ENCODE measurements at places on chromosomes 4 and X. TPM values are rescaled to one million over a fixed set of nuclear protein-coding genes. Genes with fewer than 3 reads are reported as not detected.

DNA sequence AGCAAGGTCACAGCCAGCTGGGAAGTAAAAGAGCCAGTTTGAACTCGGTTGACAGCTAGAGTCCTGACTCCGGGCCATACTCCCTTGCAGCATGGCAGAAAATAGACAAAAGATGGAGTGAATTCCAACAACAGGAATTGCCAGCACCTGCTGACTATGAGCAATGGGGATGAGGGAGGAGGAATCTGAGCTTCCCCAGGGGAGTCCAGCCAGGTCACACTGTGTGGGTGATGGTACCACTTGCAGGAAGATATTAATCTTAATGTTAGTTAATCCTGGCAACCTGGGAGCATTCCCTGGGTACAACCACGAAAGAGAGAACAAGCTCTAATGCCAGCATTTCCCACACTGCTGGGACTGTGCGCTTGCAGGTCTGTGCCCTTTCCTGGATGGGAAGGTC lies 48.1 kb upstream of the S100G start:
- DNase-seq: no peak

DNA sequence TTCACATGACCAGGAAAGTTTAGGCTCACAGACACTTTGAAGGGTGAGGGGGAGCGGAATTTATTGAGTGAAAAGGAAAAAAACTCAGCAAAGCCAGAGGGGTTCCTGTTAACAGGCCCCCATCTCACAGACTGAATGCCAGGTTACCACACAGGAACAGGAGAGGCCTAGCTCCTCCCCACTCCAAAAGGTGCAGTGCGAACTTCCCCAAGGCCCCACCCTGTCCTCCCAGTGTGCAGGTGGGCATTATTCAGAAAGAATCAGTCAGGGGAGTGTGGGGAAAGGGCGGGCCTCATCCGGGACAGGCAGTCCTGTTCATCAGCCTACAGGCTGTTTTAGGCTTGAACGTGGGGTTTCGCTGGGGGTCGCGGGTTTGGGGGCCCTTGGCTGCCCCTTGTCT lies 4.0 kb downstream of the OTC start:
- DNase-seq: no peak

DNA sequence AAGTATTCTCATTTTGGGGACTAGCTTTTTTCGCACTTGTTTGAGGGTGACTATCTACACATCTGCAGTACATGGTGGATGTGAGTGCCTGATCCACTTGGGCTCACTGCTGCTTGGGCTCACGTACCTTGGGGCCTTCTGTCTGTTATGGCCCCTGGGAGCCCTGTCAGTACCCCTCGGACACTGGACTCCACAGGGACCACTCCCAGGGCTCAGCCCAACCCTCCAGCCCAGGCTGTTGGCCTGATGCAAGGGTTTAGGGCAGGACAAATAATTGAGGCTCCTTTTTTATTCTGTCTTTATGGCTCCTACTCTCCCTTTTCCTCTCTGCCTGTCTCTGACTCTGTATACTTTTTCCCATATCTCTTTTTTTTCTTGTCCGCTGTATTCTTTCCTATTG lies 32.7 kb upstream of the MSN start:
- DNase-seq: no peak

Gene GPC4
- 15.6 TPM for total RNA-seq

DNA sequence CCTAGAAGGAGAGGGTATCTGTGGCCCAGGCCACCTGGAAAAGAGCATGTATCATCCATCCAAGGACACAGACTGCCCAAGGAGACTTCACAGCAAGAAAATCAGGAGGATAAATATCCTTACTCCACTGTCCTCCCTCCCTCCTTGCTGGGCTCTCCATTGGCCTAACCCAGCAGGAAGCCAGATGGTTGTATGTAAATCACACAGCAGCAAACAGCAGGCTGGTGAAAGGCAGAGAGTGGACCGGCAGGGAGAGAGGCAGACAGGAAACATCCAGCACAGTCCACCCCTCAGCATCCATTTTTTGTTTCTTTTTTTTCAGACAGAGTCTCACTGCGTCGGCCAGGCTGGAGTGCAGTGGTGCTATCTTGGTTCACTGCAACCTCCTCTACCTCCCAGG lies 17.5 kb downstream of the TXK start:
- no peak for DNase-seq

- no peak for DNase-seq
Observed at GRCh38 chr4:17203797-17204196, 305.4 kb upstream of the LDB2 start.

Gene FAM200B
- total RNA-seq: 22.8 TPM

- DNase-seq: no peak
Observed at GRCh38 chr4:112182604-112183003, 37.4 kb downstream of the FAM241A start.

DNA sequence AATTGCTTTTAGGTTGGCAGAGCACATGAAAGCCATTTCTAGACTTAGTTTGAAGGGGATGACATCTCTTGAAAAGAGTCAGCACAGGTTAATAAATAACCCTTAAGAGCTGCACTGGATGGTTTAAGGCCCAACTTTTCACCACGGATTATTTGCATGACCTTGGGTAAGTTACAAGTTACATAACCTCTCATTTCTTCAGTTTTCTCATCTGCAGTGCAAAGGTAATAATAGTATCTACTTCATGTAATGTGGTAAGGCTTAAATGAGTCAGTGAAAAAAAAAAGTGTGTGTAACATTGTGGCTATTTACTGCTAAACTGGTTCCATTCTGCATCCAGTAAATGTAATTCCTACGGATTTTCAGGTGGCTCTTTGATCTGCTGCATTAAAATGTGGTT lies 715.8 kb downstream of the CCSER1 start:
- no peak for DNase-seq

- DNase-seq: no peak
Observed at GRCh38 chrX:10855845-10856244, 235.5 kb upstream of the MID1 start.

GRCh38 chr4:16264798-16265197 lies 38.5 kb upstream of the TAPT1 start:
- no peak for DNase-seq

DNA sequence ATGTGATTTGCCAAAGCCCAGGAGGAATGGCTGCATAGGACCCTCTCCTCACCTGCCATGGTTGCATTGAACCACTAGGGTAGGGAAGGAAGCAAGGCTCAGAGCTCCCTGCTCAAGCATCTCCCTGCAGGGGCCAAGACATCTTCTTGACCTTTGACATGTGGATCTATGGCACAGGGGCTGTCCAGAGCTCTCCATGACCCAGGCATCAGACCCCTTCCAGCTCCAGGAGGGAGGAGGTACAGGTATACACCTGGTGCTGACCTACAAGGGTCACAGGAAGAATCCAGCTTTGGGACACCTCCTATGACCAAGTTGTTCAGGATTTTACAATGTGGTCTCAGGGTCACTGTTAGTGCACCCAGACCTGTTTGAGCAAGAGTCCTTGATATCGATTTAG lies 23.2 kb upstream of the ASMTL start:
- DNase-seq: no peak

- DNase-seq: no peak
Observed at GRCh38 chr4:130186931-130187330, 1091.0 kb downstream of the C4orf33 start.

Gene GPR143
- 16.8 TPM for total RNA-seq

Gene SH2D1A
- not detected for total RNA-seq

DNA sequence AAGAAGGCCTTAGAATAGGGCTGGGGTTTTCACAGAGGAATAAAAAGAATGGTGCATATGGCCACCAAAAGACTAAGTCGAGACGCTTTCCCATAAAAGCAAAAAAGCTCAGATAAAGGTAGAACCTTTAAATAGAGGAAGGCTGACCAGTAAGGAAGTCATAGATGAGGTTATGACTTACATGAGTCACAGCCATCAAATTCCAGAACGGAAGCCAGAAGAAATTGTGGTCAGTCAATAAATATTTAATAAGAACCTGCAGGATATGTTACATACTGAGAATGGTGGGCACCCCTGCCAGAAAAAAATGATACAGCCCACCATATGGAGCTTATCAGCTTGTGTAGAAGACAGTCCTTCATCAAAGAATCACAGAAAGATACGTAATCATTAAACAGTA lies 120.1 kb downstream of the MANBA start:
- DNase-seq: no peak

DNA sequence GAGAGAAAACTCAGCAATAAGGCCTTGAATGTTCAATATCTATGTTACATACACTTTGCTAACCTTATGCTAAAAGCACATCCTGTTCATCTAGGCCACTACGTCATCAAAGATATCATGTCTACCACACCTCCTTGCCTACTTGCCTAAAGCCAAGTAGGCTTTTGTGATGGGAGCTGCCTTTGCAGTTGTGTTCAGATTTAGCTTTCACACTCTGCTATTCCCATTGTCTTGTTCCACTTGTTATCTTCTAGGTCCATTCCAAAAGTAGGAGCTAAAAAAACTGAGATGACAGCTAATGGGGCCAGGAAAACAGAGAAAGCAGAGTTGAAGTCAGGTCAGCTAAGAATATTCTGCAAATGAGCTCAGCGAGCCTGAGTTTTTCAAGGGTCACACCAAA lies 153.6 kb upstream of the EDNRA start:
- DNase-seq: no peak

DNA sequence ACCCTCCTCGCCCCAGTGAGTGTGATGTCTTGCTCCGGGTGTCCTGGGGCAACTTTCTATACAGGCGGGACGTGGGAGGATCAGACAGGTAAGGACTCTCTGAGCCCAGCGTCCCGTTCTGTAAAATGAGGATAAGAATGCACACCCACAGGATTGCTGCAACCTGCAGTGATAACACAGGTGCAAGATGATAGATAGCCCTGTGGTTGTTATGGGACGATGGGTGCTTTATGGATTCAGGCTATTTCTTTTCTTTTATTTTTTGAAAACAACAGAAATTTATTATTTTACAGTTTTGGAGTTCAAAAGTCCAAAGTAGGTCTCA lies 28.6 kb downstream of the BEX3 start:
- DNase-seq: no peak

GRCh38 chr4:124070688-124071484 lies 641.6 kb downstream of the ANKRD50 start:
- DNase-seq: no peak

DNA sequence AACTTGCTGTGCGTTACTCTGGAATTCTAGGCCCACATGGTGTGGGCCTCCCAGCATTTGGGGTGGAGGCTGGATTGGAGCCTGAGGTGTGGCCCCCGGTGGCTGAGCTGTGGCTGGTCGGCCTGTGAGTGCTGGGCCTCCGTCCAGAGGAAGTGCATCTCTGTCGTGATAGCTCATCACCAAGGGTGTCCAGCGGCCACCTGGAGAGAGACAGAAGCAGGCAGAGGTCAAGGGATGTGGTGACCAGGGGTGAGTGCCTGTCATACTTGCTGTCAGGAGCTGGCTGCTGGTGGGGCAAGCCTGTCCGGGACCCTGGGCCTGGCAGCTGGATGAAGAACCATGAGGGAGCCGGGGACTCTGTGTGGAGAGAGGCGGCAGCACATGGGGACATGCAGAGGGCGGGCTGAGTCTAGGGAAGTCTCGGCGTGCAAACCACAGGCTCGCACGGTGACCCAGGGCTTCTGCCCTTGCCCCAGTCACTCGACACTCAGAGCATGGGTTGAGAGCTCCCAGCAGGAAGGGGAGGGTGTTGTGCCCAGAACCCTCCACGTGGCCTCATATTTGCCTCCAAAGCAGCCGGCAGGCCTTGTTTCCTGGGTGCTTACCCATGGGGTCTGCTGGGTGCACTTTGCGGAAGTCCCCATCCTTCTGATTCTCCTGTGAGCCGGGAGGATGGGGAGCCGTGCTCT lies 6.2 kb downstream of the SORCS2 start:
- no peak for DNase-seq

DNA sequence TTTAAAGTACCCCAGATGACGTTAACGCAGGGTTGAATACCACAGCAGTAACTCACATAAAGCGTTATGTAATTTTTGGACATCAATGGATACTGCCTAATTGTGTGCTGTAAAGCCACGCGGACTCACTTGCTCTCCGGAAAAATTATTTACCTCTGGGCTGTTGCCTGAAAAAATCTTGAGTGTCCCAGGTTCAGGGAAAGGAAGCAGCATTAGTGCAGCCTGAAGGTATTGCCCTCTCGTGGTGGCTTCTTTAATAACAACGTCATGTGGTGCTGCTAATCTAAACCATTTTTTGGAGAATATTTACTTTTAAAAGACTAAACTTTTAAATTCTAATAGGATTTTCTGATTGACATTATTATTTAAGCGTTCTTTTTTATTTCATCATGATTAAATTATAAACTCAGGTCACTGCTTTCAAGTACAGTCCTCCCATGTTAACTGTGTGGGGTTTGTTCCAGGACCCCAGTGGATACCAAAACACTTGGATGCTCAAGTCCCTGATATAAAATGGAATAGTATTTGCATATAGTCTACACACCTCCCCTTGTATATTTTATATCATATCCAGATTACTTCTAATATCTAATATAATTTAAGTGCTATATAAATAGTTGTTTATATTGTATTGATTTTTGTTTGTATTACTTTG lies 384.8 kb downstream of the FAM133A start:
- peak; percentile 20 for DNase-seq

Gene OPRPN
- not detected for total RNA-seq

Gene FGFR3
- 1.0 TPM for total RNA-seq

Gene DCAF12L2
- total RNA-seq: 1.0 TPM

GRCh38 chr4:125316401-125316790 lies 1.6 kb downstream of the FAT4 start:
- peak; percentile 25 for DNase-seq

DNA sequence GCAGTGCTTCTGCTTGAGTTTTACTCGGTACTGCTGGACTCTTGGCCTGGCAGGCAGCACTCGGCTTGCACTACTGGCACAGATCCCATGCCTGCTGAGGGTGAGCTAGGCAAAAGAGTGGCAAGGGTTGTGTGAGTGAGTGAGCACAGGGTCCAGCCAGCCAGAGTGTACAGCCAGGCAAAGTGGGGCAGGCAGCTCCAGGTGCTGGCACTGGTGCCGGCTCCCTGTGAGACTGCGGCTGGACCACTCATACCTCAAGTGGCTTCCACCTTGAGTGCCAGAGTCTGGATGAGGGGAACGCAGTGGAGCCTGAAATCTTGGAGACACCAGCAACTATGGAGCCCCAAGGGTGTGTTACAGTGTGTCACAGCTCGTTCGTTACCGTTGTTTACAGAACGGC lies 1451.9 kb upstream of the AGA start:
- DNase-seq: no peak

- no peak for DNase-seq
Observed at GRCh38 chr4:3225071-3225850, 23.7 kb upstream of the MSANTD1 start.

- DNase-seq: no peak
Observed at GRCh38 chr4:38284294-38285030, 324.3 kb downstream of the PTTG2 start.

DNA sequence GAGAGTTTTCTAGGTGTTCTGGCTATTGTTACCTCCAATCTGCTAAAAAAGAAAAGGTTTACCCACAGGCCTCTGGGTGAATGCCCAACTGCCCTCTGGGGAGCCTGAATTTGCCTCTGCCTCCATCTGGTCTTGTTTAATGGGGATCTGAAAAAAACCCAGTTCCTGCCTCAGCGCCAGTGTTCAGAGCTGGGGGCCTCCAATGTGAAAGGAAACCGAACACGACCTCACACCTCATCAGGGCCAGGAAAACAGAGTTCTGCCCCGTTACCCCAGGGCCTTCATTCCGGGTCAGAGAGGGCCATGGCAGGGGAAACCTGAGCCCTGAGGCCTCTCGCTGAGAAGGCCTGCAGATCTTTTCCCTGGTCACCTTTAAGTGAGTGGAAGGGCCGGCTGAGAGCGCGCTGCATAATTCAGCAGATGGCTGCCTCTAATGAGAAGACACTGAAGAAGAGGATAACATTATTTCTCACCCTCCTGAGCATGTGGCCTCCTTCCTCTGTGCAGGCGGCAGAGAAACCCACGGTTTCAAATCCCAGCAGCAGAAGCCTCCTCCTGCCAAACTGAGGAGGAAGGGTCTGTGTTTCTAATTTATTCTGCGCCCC lies 6.8 kb downstream of the SEPTIN6 start:
- DNase-seq: no peak

All from endothelial cell (in vitro differentiated cells).